Activated T-helper 1 cell treated with anti-CD3 and anti-CD28 coated beads, Interleukin-2, amount 50 U/mL, for 16 hours (primary cell): ENCODE measurements at places on chromosomes 5 and 9.

DNA sequence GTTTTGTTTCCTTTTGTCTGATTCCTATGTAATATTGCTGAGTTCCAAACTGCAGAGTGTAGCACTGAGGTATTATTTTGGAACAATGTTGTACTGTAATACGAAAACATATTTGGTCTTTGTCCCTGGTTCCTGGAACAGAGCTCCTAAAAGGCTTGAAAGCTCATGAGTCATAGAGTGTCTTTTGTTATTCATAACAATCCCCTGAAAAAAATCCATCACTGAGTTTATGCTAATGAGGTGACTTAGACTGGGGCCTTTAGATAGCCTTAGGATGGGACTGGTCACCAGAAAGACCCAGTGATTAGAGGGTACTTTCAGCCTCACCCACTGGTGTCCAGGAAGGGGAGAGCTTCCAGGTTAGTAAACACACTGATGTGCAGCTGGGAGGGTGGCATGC, 132.7 kb upstream of the POU5F2 start:
- no peak for DNase-seq

DNA sequence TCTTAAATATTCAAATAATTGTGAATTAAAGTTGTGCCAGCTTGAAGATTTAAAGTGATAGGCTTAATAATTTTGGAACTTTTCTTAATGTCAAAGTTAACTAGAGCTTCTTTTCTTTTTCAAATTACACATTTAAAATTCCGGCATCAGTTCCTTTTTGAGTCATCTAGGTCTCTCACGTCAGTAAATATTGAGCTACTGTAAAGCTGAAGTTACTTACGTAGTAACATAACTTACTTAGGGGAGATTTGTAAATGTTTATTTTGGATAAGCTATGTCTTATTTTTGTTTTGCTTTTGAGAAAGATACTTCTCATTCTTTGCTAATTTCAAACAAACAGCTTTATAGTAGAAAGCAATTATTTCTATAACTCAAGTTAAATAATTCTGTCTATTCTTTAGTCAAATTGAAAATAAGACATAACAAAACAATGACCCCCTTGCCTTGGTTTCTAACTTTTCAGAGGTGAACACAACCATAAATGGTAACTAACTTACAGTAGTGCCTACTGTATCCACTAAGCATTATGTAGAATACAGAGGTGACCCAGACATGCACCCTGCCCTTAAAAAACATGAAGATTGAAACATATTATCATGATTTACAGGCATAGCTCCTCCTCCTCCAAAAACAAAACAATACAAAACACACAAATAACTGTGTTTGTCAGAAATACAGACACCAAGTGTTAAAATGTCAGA, 29.8 kb downstream of the CD274 start:
- DNase-seq: no peak

DNA sequence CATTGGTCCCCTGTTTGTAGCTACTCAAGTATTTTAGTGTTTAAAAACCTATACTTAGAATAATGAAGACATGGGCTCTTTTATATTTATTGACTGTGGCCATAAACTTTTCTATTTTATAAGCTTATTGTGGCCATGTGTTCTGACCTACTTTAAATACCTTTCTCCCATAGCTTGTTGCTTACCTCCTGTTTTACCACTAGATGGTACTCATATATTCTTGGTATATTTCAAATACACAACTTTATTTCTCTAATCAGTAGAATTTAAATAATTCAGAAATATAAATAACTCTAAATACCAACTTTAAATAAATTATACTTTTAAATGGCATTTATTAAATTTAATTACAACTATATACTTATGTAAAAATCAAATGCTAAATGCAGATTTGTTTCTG, 498.0 kb downstream of the PRDM9 start:
- DNase-seq: no peak

DNA sequence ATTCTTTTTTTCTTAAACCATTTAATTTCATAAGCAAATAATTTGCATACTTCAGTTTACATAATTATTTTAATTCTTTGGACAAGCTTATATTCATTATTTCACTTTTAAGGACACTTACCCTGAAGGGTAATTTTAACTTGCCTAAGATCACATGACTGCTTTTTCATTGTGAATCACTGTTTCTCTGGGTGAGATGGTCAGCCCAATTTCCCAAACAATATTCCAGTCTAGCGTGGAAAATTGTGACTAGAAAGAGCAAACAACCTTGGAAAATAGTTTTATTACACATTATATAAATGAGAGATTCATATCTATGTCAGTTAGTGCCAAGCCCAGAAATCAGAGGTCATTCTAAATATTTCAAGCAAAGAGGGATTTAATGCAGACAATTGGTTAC, 21.4 kb upstream of the JAKMIP2 start:
- no peak for DNase-seq

GRCh38 chr9:92595930-92596329, 60.1 kb upstream of the ECM2 start:
- DNase-seq: no peak
